ENCODE measurements at places on chromosomes 3 and 15.

GRCh38 chr3:112364291-112364690 lies 31.3 kb downstream of the CD200 start:
- DNase-seq, result no peak

- peak; percentile 90 for DNase-seq
Observed at GRCh38 chr3:184335661-184336546, 1.5 kb upstream of the FAM131A start.

- no peak for DNase-seq
Observed at GRCh38 chr3:61892891-61893290, 331.5 kb downstream of the PTPRG start.

- no peak for DNase-seq
Observed at GRCh38 chr3:25427942-25428788, at the start of gene RARB. TSS of gene RARB (plus strand) at chr3:25428263. CDS start at chr3:25428732, 469 bp downstream.

Measured in germinal center (tissue), 1 donor.